ENCODE measurements at places on chromosomes 2 and 18.

DNA sequence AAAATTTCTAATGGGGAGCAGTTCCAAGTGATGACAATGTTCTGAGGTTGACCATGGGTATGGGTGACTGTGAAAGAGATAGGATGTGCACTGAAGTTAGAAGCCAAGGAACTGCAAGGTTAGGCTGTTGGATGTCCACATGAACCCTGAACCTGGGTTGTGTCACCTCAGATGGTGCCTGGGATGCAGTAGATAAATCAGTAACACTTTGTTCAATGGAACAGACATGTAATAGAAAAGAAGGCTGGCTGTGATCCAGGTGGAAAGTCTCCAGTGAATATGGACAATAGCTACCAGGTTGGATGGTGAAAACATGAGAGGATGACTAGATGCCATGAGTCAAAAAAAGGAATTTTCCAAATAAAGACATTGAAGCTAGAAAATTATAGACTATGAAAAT lies 131.4 kb downstream of the TRABD2A start:
- DNase-seq: no peak

- no peak for DNase-seq
These were observed 100.9 kb downstream of the PID1 start for GRCh38 chr2:229170171-229170570.

GRCh38 chr2:239382384-239382880 lies 18.4 kb downstream of the HDAC4 start:
- DNase-seq: no peak

DNA sequence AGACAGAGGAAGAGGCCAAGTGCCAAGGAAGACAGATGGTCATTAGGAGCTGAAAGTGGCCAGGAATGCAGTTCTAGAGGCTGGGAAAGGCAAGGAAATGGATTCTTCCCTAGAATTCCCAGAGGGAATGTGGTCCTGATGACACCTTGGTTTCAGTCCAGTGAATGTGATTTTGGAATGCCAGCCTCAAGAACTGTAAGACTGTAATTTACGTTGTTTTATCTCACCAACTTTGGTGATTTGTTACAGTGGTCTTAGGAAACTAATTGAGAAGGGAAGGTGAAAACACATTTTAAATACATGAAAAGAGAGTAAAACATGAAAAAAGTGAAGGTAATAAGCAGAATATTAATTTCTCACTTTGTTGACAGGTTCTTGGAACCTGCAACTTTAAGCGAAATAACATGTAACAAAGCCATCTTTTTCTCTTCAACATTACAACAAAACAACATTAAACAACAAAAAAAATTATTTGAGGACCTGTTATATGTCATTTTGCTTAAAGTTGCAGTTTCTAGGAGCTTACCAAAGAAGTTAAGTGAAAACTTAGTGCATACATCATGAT lies 370.2 kb downstream of the METTL4 start:
- DNase-seq: no peak

- DNase-seq: no peak
These were observed 26.5 kb upstream of the FAM117B start for GRCh38 chr2:202608142-202608852.

- DNase-seq: no peak
These were observed 65.3 kb downstream of the TWIST2 start for GRCh38 chr2:238912916-238913875.

- DNase-seq: no peak
These were observed 19.1 kb downstream of the MSH2 start for GRCh38 chr2:47422016-47422415.

- DNase-seq: no peak
These were observed 23.6 kb downstream of the RNF144A start for GRCh38 chr2:6940820-6941219.

DNA sequence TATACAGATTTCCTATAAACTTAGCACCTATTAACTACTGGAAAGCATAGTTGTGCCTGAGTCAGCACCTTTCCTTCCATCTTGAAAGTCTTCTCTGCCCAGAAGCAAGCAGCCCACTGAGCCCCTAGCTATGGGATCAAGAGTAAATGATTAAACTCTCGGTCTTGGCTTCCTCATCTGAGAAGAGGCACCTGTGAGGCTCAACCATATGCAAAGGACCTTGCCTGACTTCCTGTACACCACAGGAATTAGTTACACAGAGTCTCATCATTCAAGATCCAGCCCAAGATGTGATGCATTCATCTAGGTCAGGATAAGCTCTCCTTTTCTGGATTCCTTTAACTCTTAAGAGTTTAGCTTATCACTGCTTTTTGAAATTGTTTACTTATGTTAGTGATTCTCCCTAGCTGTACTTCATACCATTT lies 96.0 kb downstream of the CDH2 start:
- no peak for DNase-seq

GRCh38 chr2:214843823-214844222 lies 34.3 kb upstream of the BARD1 start:
- no peak for DNase-seq

DNA sequence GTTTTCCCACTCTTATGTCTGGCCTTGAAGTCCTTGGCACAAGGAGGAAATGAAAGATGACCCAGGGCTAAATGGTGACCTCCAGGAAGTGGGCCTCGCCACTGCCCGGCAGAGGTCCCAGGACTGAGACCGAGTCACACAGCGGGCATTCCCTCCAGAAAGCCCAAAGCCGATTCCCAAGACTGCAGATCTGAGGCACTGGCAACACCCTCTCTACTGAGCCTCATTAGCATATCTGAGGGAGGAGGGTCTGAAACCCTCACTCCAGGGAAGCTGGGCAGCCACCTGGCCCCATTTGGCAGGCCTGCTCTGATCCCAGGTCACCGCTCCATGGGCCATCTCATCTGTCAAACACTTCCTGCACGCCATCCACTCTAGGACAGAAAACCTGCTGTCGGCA lies 29.1 kb downstream of the FAM178B start:
- no peak for DNase-seq

DNA sequence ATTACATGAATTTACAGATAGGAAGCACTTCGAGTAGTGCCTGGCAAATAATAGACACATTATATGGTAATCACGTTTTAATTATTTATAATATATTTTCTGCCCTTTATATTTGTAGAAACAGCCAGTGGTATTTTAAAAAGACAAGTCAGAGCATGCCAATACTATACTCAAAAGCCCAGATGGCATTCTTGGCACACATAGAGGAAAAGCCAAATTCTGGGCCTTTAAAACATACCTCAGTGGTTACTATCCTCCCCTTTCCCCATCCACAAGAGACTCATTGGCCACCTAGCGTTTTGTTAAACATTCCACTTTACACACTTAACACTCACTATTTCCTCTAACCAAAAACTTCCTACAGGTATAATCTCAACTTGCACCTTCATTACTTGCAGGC lies 63.3 kb upstream of the ZNF804A start:
- no peak for DNase-seq

DNA sequence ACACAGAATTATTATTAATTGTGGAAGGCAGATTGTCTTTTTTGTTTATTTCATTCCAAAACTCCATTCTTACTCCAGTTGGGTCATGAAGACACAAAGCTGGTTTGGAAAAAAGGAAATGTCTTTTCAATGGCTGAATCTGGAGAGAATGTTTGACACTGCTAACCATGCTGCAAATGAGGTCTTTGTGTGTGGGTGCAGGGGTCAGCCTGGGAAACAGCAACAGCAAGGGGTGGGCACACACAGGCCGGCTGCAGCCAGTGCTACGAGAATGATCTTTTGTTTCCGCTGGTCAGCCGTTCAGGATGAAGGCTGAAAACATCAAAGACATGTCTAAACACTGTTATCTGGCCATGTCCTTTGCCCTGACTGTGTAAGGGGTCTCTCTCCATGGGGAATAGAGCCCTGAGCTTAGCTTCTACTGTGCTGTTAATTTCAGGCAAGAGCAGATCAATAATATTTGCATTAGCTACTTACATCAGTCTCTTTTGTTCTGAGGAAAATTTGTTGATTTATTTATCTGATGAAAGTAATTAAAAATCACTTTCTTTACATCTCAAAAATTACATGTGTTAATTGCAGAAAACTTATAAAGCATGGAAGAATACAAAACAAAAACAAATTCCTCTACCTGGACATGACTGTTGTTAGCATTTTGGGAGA lies 33.3 kb upstream of the E2F6 start:
- no peak for DNase-seq

- DNase-seq: no peak
These were observed 91.1 kb downstream of the TTC32 start for GRCh38 chr2:19810637-19811036.

DNA sequence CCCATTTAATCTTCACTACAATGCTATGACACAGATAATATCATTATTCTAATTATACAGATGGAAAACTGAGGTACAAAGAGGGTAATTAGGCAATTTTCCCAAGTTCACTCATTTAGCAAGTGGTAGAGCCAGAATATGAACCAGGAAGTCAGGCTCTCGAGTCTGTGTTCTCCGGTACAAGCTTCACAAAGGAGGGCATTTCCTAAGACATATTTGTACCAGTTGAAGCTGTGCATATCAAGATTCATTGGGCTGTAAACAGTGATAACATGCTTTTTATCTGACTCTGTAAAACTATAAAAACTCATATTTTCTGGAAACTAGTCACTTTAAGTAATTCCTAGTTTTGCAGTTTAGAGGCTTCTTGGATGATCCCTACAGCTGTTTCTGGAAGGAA lies 23.0 kb upstream of the CPS1 start:
- no peak for DNase-seq

- no peak for DNase-seq
These were observed 53.8 kb downstream of the TMEM200C start for GRCh38 chr18:5841518-5841917.

- no peak for DNase-seq
These were observed 163.4 kb downstream of the MYCN start for GRCh38 chr2:16103614-16104314.

- DNase-seq: no peak
These were observed 665.4 kb downstream of the BCL11A start for GRCh38 chr2:59888015-59888414.

DNA sequence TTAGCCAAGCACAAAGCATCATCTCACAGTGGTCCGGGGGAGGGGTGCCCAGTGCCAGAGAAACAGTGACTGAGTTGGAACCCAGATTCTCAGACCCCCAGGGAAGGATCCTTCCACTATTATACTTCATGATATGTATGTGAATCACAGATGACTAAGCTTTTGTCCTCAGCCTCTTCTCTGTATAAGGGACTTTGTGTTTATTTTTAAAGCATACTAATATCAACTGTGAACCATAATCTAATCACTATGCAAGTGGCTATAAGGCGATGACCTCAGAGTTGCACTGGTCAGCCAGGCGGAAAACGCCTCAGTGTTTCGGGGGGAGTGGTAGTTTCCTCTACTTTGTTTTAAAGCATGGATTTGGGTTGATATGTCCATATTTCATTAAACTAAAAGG lies 160.4 kb upstream of the TMEM200C start:
- DNase-seq: peak; percentile 13

DNA sequence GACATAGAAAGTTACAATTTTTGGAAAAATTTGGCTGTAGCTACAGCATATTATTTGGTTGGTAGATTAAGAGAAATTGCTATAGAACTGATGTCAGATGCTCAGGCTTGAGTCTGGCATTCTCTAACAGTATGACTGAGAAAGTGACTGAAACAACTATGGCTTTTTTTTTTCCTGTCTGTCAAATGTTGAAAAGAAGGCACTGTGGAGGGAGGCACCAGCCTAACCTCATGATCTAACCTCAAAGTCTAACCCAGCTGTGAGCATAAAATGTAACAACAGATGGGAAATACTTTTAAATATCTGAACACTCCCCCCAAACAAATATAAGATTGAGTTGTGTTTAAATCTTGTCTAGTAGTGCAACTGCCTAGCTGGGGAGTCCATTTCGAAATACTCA lies 629.1 kb downstream of the LRP1B start:
- no peak for DNase-seq

- no peak for DNase-seq
These were observed 58.4 kb downstream of the ITGB1BP1 start for GRCh38 chr2:9364791-9365497.

DNA sequence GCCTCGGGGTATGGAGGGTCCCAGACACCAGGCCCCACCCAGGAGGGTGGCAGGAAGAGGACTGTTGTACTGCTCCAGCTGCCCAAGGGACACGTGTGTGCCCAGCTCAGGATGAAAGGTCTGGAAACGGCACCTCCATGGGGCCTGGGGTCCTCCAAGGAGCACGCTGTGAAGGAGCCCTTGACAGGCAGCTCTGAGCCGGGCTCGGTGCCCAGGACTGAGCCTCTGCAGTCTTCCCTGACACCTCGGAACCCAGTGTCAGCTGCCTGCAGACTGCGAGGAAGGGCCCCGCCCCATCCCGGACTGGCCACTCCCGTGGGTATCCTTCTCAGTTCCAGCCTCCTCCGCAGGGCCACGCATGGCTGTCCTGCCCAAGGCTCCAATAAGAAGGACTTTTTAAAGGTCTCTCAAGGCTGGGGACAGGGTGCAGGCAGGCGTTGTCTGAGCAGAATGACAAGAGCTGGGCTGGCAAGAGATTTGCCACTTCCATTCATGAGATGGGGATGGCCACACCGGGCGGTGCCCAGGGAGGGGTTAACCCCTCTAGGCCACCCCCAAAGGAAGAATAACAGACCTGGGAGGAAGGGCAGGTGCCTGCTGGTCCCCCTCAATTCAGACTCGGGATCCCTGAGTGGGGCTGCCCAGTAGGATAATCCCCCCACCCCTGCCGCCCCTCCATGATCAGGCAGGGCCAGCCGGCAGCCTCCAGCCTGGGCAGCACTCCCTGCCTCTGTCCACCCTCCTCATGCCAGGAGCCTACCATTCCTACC lies 8.9 kb downstream of the ECEL1 start:
- no peak for DNase-seq

DNA sequence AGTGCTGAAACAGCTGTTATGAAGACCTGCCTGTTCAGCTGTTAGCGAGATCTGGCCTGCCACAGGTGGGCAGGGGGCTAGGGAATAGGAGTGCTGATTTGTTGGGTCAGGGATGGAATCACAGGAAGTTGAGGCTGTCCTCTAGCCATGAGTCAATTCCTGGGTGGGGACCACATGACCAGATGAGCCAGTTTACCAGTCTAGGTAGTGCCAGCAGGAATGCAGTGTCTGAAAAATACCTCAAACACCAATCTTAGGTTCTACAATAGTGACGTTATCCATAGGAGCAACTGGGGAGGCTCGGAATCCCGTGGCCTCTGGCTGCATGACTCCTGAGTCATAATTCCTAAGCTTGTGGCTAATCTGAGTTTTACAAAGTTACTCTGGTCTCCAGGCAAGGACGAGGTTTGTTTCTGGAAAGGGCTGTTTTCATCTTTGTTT lies 44.9 kb downstream of the DYSF start:
- DNase-seq: peak; percentile 76

DNA sequence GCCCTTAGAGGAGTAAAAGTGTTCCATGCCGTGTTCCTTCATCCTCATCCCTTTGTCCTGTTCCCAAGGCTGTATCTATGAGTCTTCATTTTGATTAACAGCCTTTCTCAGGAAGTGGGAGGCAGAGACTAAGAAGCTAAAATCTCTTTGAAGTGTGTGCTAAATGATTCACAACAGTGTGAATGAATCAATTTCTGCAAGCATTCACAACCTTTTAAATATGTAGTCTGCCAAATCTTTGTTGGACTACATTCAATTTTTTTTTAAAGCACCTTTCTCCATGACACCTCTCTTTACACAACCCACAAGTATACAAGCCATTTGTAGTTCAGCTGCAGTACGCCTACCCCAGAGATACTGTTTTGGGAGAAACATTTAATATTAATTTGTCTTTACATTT lies 408.6 kb upstream of the FANCL start:
- no peak for DNase-seq

- DNase-seq: no peak
These were observed 91.4 kb upstream of the IL1R2 start for GRCh38 chr2:101900375-101900774.
